ENCODE measurements at places on chromosomes 4 and X. TPM values are rescaled to one million over a fixed set of nuclear protein-coding genes. Genes with fewer than 3 reads are reported as not detected.

Gene KDR
- total RNA-seq = not detected

Gene PABPC1L2B
- not detected for total RNA-seq

Gene TGIF2LX
- total RNA-seq = not detected

Gene GUCY1B1
- total RNA-seq = 0.23 TPM

Gene TAF1
- 16.8 TPM for total RNA-seq

Gene ZNF711
- total RNA-seq = 0.84 TPM

Gene FSTL5
- total RNA-seq = not detected
